NCI-H2029 treated with DMSO at 0.1 percent for 48 hours (cell line): ENCODE measurements at places on chromosomes 16 and 17.

GRCh38 chr17:27873746-27874145 is 19.4 kb downstream of the LYRM9 start:
- DNase-seq = peak; percentile 52

GRCh38 chr16:78333808-78334207 is 234.4 kb downstream of the WWOX start:
- DNase-seq = no peak

GRCh38 chr17:50841949-50842354 is 6.6 kb downstream of the WFIKKN2 start:
- DNase-seq = peak; percentile 26

DNA sequence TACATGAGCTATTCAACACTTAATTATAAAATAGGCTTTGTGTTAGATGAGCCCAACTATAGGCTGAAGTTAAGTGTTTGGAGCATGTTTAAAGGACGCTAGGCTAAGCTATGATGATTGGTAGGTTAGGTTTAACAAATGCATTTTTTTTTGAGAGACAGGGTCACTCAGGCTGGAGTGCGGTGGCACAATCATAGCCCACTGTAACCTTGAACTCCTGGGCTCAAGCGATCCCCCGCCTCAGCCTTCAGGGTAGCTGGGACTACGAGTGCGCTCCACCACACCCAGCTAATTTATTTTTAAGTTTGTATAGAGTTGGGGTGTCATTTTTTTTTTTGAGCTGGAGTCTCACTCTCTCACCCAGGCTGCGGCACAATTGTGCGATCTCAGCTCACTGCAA is 19.3 kb upstream of the GPRC5C start:
- no peak for DNase-seq

DNA sequence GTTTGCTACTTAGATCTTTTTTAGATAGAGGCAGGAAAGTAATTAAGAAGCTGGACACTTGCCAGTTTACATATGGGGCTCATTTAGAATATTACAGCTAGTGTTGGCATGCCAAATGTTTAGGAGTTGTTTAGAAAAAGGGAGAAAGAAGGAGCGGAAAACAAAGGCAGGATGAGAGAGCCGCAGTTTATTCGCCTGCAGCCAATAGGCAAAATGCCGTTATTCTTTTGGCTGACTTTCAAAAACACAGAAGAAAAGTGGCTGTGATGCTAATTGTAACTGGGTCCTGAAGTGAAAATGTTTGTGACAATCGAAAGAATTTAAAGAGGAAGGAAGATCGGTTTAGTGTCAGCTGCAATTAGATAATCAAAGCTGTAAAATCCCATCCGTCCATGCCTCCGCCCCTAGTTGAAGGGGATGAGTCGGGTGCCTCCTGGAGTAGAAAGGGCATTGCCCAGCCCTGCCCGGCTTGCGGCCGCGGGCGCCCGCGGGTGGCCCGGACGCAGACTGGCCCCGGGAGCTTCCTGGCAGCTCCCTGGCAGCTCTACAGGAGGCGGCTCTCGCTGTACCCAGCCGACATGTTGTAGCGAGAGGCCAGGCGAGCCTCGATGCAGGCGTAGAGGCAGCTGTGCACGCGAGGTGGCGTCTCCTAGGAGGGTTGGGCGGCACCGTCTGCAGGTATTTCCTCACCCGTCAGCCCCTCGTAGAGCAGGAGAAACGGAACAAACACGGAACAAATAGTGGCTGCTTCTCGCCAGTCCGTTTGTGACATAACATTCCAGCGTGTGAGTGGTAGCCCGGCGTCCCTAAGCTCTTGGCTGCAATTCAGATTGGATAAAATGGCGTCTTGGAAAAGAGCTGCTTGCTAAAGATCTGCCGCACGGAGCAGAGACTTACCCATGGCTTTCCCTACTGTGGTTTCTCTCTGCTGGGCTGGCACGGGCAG is 82.2 kb downstream of the TNRC6C start:
- peak; percentile 57 for DNase-seq
